ENCODE measurements at places on chromosomes 3 and 15.

DNA sequence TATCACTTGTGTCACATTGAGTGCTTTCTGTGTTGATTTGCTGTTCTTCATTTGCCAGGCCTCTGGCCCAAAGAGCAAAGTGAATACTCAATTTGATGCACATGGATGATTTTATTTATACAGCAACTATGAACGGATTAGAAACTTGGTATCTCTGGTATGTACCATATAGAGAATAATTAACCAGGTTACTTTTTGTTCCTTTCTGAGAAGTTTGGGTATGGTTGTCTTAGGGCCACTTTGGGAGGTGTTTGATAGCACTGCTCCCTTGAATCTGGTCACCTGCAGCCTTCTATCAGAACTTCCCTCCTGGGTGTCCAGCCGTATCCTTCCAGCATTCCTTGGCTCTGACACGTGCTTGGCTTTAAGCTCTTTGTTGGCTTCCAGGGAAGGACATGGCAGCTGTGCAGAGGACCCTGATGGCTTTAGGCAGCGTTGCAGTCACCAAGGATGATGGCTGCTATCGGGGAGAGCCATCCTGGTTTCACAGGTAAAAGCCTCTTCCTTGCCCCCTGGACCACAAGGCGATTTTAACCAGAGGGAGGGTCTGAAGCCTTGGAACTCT is 12.7 kb downstream of the TAGLN3 start:
- DNase-seq, result no peak

DNA sequence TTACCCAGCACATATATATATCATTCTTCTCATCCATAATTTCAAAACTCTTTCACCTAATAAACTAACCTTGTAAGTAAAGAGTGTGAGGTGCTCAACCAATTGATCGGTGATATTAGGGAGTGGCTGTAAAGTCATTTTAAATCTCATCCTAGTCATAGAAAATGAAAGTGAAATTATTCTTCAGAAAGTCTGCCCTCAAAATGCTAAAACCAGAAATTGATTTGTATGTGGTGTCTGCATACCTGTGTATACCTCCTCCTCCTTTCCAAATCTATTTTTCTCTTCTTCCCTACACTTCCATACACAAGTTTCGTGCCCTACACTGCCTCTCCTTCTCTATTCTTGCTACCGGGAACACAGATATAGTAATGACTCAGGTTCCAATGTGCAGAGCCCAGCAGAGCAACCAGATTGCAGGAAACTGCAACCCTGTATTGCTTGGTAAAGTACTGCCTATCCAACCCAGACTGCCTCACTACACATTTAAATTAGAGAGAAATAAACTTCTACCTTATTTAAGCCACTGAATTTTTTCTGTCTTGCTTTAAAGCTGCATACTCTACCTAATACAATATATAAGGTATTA is 7.4 kb upstream of the TBC1D5 start:
- DNase-seq, result no peak

DNA sequence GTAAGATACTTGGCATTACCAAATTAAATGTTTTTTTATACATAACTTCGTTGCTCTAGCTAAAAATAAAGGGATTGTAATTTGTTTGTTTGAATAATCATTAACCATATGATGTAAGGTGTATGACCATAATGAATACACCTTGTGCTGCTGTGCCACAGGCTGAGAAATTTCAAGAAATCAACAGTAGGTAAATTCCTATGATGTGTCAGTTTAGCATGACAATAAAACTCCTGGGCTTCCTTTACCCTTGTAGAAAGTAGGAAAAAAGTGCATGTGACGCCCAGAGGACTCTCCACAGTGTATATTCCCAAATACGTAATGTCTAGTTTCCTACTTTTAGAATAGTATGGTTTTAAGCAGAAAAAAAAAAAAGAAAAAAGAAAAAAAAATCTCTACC is 208.1 kb downstream of the SATB1 start:
- DNase-seq, result no peak

DNA sequence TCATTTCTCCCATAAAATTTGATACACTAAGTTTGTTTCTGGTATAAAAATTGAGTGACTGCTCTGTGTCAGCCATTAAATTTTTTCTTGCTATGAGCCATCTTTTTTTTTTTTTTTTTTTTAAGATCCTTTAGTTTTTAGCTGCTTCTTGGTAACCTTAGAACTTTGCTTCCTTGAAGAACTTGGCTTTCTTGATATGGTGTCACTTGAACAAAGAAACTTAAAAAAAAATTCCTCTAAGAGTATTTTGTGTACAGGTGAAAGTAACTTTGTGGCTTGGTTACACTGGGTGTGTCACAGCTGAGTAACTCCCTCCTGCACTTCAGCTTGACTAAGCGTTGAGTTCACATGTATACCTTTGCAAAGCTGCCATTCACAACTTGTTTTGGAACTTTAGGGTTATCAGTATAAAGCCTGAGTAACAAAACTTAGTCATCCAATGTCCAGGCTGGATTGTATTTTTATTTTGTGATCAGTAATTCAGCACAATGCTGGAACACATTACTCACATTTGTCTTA is 6.5 kb downstream of the CHD2 start:
- no peak for DNase-seq

GRCh38 chr3:183862610-183863009 is 22.1 kb downstream of the PARL start:
- DNase-seq, result no peak
